Activated CD8-positive, alpha-beta memory T cell treated with anti-CD3 and anti-CD28 coated beads for 4 hours (primary cell): ENCODE measurements at places on chromosomes 2 and 18.

DNA sequence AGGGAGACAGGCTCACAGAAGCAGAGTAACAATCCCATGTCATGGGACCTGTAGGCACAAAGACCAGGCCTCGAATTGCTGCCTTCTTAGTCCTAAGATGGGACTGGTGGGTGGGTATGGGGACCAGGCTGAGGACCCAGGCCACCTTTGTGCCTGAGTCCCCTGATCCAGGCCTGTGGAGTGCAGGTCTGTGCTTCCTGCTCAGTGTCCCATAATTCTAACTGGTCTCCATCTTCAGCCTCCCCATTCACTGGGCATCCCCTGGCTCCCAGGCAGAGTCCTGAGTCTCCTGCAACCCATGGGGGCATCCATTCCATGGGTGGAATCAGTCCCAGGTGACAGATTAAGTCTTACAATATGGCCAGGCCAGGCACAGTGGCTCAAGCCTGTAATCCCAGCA, 83.9 kb downstream of the SMAD7 start:
- DNase-seq = no peak

GRCh38 chr2:18889565-18890332, 300.4 kb upstream of the NT5C1B start:
- no peak for DNase-seq

DNA sequence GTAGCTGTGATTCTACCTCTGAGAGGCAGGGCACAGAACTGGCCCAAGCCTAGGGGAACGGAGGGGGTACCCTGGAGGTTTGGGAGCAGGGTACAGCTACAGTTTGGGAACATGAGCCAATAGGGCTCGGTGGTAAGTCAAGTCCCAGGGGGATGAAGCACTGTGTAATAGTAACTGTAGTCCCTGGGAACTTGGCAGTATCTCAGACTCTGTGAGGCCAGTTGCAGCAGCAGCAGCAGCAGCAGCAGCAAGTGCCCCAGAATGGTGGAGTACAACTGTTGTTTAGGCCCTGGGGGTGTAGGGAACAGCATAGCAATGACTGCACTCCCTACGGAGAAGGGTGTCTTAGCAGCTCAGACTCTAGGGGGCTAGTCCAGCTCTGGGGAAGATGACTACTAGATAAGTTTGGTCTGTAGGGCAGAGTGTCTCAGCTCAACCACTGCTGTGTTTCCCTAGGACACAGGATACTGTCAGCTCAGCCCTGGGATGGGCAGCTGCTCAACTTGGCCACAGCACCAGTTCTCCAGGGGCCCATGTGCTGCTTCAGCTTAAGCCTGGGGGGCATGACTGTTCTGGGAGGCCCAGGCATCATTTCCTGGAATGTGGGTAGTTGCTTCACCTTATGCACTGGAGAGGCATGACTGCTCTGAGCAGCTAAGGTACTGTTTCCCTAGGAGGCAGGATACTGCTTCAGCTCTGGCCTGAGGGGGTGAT, 20.5 kb downstream of the CARF start:
- no peak for DNase-seq

DNA sequence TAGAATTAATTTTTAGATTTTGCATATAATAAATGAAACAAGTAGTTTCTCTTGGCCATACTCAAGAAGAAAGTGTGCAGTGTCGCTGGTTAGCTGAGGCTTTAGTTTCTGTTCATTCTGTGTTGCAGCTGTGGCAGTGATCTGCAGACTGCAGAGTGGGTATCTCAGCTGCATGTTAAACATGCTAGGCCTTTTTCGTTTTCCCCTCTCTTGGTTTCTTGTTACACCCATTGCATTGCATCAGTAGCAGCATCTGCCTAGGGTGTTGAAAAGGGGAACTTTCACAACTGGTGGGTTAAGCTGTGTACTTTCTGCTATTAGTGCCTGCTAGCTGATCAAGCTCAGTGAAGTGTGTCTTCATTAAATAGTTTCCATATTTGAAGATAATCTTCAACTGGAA, 51.3 kb downstream of the ACSL3 start:
- no peak for DNase-seq

DNA sequence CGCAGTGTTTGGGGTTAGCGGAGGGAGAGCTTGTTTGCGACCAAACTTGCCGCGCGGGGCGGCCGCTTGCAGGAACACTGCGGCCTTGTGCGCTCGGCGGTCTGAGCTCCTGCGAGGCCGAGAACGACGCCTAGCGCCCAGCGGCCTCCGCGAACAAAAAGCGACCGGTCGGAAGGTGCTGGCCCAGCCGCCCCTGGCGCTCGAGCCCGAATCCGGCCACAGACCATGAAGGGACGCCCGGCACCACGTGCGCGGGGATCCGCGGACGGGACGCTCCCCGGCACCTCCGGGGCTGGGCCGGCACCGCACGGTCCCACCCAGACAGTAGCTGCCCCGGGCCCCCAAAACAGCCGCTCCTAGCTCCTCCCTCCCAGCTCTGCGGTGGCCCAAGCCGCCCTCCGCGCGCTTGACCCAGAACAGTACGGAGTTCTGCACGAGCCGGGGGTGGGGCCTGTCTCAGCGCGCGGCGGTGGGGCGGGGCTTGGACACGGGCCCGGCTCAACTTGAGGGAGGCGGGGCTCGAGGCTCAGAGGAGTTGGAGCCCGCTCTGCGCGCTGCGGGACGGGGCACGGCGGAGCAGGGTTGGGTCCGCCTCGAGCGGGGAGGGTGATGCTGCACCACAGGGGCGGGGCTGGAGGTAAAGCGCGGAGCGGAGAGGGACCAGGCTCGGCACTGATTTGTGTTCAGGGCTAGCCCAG, 664 bp upstream of the IMPA2 start:
- DNase-seq = peak; percentile 82

- no peak for DNase-seq
Measured at GRCh38 chr2:183740241-183740640, 616.0 kb downstream of the NUP35 start.
